ENCODE measurements at places on chromosomes 4 and X. TPM values are rescaled to one million over a fixed set of nuclear protein-coding genes. Genes with fewer than 3 reads are reported as not detected.

- DNase-seq: peak; percentile 67
Measured at GRCh38 chrX:53281321-53281822, at the start of gene IQSEC2. TSS of gene IQSEC2 (minus strand) at chrX:53281584.

DNA sequence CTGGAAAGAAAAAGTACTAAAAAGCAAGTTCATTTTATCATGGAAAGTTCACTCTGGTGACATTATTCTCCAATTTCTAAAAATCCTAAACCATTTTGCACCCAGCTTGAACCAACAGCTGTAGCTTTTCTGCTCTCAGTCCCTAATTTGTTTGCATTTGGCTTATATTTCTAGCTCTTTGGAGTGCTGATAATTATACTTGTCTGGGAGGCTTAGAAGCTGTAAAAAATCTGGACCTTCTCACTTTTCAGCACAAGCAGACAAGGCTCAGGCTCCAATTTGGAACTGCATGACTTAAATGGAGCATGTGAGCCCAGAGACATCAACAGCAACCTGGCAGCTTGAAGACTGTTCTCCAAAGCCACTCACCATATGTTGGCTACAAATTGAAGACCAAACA, 170.9 kb upstream of the PCDH18 start:
- no peak for DNase-seq

GRCh38 chrX:110201799-110202198, 116.1 kb downstream of the AMMECR1 start:
- DNase-seq: no peak

DNA sequence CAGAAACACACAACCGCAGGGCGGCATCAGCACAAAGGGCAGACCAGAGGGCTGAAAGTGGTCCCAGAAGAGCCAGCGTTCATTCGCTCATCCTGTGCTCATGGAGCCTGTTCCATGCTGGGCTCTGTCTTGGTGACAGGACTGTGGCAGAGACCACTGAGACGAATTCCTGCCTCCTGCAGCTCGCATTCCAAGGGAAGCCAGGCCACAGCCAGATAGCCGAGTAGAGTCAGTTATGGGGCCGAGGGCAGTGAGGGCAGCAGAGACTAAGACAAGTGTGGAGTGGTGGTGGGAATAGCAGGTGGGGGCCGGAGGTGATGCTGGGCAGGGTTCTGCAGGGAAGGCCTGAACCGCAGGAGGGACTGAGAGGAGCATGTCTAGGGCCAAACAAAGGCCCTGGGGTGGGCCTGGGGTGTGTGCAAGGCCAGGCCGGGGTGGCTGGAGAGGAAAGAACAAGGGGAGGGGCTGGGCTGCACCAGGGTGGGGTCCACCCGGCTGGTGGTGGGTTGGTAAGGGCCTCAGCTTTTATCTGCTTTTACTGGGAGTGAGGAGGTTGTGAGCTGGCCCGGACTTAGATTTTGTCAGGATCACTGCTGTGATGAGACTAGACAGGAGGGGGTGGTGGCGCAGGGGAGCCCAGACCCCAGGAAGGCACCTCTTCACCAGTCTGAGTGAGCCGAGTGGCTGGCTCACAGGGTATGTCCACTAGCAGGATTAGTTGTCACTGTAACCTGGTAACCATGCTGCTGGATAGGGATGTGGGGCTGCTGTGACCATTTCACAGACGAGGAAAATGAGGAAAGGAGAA, 6.3 kb downstream of the PSAPL1 start:
- no peak for DNase-seq

DNA sequence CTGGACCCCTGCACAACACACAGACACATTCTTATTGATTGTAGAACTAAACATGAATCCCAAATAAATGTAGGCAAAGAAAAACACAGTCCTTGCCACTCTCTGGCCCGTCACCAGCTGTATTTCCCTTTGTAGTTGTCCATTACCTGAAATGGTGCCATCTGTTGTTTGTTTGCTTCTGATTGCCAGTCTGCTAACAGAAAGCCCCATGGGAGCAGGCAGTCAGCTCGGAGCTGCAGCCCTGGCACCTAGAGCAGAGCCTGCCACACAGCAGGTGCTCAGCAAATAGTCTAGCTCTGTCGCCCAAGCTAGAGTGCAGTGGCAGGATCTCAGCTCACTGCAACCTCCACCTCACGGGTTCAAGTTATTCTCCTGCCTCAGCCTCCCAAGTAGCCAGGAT, 28.9 kb downstream of the CPLX1 start:
- DNase-seq: no peak

- no peak for DNase-seq
Measured at GRCh38 chrX:127884921-127885320, 167.3 kb downstream of the ACTRT1 start.

DNA sequence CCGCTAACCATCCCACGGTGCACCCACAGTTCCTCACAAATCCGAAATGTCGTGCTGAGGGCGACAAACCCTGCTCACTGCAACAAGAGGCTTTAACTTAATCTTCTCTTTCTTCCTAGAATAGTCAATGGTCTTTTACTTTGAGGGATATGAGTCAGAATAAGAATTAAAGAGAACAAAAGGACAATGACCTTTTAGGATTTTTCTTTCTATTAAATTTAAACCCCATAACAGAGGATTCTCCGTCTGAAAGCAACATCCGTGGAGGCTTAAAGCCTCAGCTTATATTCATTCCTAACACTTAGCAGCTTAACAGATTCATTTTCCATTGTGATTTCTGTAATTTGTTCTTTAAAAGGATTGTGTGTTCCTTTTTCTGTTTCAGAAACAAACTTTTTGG, 44.9 kb upstream of the PUDP start:
- no peak for DNase-seq

GRCh38 chrX:68942104-68942503, 113.3 kb downstream of the EFNB1 start:
- DNase-seq: no peak

DNA sequence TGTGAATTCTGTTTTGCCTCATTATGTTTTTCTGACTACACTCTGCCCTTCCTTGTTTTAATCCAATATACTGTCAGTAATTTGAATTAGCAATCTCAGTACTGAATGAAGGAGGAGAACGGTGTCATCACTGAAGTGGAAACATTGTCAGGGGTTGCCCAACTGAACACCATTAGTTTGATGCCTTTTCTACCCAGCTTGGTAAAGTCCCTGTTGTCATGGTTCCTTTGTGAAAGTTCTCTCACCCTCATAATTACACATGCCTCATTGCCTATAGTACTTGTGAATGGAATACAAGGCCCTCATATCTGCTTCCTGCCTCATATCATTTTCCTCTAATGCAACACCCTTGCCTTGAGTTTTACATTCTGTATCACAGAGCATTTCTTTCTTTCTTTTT, 76.9 kb downstream of the RRAGB start:
- no peak for DNase-seq

GRCh38 chr4:86329431-86329830, 30.4 kb downstream of the MAPK10 start:
- DNase-seq: no peak

- DNase-seq: no peak
Measured at GRCh38 chrX:15399962-15400391, 15.8 kb upstream of the VEGFD start.

DNA sequence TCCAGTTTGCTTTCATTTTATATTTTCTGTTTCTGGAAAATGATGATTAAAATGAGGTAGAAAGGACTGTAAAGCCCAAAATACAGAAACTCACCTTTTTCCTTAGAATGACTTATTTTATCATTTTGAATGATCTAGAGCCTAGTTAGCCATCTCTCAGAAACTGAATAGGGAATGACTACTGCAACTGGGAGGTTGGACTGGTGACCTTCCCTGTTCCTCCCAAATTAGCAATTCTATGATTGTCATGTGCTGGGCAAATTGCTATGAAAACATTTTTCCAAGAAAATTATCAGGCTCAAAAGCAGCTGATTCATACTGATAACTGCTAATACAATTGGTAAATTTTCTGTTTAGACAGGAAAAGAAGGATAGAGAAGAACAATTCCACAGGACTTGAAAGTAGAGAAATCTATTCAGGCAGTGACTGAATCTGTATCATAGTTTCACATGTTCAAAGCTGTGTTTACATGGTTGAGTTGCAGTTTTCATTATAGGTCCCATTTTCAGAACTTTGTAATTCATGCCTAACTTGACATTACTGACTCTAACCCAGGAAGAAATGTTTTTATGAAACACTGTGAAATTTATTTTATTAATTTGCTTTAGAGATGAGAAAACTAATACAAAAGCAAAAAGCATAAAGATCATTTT, 43.4 kb upstream of the SEC24B start:
- no peak for DNase-seq

- no peak for DNase-seq
Measured at GRCh38 chr4:19051831-19052230, 1030.3 kb upstream of the LCORL start.

GRCh38 chrX:47683829-47684205, 24.8 kb upstream of the UXT start:
- DNase-seq: no peak

- peak; percentile 96 for DNase-seq
Measured at GRCh38 chr4:87657525-87657924, 7.4 kb downstream of the DMP1 start.

- DNase-seq: no peak
Measured at GRCh38 chrX:153772316-153773217, 8.3 kb upstream of the SRPK3 start.

DNA sequence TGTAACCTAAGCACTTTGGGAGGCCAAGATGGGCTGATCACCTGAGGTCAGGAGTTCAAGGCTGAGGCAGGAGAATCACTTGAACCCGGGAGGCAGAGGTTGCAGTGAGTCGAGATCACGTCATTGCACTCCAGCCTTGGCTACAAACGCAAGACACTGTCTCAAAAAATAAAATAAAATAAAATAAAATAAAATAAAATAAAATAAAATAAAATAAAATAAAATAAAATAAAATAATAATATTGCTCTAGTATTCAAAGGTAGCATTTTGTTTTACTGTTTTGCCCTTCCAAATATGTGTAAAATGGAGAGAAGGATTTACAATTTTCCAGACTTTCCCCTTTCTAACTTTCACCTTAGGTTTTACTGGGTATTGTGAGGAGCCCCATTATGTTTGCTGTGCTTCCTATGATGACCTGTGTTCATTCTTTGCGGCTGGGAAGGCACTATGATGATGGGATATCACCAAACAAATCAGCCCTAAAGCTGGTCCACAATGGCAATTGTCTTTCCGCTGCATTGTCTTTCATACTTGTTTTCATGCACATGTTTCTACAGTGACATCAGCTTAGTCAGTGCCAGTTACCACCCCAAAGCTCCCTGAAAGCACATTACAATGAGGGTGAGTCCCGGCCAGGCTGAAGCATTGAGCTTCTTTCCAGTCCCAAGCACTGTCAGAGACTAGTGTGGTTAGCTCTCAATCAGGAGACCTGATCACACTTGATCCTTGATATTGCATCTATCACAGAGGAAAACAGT, 50.8 kb downstream of the DTHD1 start:
- DNase-seq: no peak

DNA sequence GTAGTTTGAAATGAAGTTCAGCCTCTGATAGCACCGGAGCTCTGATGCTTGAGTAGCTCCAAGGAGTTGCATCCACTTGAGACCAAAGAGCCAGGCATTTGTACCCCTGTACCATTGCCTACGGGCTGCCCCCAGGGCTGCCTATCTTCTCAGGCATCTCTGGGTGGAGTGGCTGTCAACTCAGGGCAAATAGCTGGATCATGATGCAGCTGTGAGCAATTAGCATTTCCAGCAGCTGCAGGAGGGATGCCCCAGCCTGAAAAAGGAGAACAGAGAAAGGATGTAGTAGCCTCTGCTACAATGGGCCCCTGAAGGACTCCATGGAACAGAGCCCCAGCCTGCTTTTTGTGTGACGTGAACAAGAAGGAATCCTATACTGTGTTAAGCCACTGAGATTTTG, 492.6 kb downstream of the BCOR start:
- no peak for DNase-seq

DNA sequence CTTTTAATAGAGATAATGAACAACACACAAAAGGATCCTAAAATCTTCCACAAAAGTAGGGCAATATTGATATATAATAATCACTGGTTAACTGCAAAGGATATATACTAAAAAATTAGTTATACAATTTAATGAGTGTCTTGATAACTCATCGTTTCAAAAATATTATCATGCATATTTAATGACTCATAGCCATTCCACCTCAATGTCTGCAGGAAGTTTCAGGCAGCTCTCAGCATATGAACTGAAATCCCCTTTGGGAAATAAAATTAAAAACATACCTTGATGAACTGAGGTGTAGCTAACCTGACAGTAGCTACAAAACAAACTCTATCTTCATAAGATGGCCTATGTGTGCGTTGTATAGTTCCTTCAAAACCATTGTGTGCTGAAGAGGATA, 62.9 kb downstream of the TMEM165 start:
- DNase-seq: peak; percentile 24

DNA sequence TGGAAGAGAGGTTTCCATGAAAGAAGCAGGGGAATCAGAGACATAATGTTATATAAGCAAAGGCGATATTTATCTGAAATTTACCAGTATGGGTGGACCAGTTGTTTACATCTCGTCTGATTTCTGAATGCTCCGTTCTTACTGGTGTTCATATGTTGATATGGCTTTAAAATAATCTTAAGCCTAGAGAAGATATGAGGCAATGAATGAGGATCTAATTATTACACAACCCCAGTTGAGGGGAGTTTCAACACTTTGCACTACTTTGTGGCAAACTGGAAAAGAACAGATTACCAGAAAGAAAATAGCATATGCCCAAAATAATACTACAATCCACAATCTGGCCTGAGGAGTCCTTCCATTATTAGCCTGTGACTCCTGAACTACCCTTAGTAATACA, 263.3 kb upstream of the MAGEB2 start:
- no peak for DNase-seq

DNA sequence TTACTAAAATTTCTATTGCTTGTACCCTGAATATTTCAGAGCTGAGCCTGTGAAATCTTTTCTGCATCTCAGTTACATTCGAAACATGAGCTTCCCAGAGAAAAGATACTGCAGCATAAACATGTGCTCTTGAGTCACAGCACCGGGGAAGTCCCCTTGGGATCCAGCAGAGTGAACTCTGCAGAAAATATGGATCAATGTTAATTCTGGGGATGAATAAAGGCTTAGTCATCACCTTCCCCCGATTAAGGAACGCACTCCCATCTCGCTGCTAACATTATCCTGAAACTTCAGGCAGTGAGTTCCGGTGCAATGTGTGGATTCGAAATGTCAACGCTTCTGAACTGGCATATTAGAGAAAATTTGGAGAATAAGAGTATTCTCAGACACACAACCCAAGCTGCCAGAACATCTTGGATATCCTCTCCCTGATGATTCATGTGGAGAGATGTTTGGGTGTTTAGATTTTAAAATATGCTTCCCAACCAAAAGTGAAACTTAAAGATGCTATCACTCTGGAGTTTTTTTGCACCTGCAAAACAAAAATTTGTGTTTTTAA, 90.8 kb downstream of the IRF2 start:
- DNase-seq: peak; percentile 88

GRCh38 chrX:148540114-148540513, 39.7 kb downstream of the AFF2 start:
- no peak for DNase-seq

TLR10 gene
- not detected for total RNA-seq

CTAG1B gene
- not detected for total RNA-seq

RHOXF1 gene
- not detected for total RNA-seq

GPR50 gene
- total RNA-seq: not detected

LUZP4 gene
- not detected for total RNA-seq

ARMCX2 gene
- 62.5 TPM for total RNA-seq

PPM1K gene
- 8.0 TPM for total RNA-seq
